ENCODE measurements at places on chromosomes 3 and 15. TPM values are rescaled to one million over a fixed set of nuclear protein-coding genes. Genes with fewer than 3 reads are reported as not detected.

The SGO1 gene
- total RNA-seq = 1.1 TPM

GRCh38 chr3:111739311-111739911, 119.7 kb upstream of the PHLDB2 start:
- peaks cover 13% of the 10 kb centered on the region for H3K4me1 ChIP-seq
- no peak overlapping the region for H3K4me3 ChIP-seq
- H3K36me3 ChIP-seq = no peaks in the 10 kb centered on the region
- no peak for DNase-seq

- no peaks in the 10 kb centered on the region for H3K36me3 ChIP-seq
- DNase-seq = peak; percentile 62
- H3K27ac ChIP-seq = no peak within 1 kb of the TSS
- peaks cover 3% of the 10 kb centered on the region for H3K4me1 ChIP-seq
- peak within 1 kb of the TSS; percentile 62 for H3K4me3 ChIP-seq
These were observed at the start of gene CNTN4 for GRCh38 chr3:2098398-2099027. TSS of gene CNTN4 (plus strand) at chr3:2098866.

DNA sequence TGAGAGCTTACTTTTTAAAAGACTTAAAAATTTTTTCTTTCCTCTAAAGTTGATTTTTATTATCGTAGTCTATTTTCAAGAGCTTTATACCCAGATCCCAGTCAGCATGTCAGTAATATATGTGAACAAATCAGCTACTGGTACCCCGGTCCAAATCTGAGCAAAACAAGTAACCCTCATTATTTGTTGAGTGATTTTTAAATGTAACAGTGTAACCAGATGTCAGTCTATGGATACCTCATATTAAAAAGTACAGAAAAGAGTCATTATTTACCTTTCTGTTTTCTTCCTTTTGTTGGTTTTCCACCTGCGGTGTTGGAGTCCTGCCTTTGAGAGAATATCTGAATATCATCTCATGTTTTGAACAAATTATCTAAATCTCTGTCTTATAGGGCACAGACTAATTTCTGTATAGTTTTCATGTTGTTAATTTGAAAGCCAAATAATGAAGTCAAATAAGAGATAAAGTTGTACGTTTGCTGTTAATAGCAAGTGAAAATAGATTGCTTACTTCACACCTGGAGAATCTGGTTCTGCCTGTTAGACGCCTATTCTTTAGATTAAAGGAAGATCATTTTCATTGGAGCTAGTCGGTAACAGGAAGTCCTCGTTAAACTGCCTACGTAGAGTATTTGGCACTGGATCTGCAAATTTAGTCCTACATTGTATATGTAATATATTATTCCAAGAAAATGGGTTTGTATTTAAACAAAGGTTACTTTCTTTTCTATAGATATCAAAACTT, at the start of gene STX19:
STX19 (minus strand) TSS at position 505 of the 745 bp plus-strand sequence. CDS start 13,328 bp downstream, outside the sequence.
- no peak within 1 kb of the TSS for H3K4me3 ChIP-seq
- no peaks in the 10 kb centered on the region for H3K36me3 ChIP-seq
- no peaks in the 10 kb centered on the region for H3K4me1 ChIP-seq
- no peak within 1 kb of the TSS for H3K27ac ChIP-seq

DNA sequence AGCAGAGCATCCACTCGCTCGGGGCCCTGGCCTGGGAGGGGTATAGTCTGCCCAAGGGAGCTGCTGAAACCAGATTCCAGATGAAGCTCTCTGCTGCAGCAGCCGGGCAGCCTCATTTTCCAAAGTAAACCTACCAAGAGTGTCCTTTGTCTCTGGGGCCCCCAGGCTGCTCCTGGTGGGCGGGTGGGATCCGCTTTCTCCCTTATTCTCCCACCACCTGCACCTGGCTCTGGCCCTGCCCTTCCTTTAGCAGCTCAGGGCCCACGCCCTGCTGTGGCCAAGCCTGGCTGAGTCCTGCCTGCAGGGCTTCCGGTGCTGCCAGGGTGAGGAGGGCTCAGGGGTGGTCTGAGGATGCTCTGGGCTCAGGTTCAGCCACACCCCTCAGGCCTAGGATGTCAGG, 13.0 kb downstream of the SCN5A start:
- no peaks in the 10 kb centered on the region for H3K4me1 ChIP-seq
- DNase-seq = no peak
- no peak overlapping the region for H3K4me3 ChIP-seq
- no peaks in the 10 kb centered on the region for H3K36me3 ChIP-seq
- no peak overlapping the region for H3K27ac ChIP-seq

DNA sequence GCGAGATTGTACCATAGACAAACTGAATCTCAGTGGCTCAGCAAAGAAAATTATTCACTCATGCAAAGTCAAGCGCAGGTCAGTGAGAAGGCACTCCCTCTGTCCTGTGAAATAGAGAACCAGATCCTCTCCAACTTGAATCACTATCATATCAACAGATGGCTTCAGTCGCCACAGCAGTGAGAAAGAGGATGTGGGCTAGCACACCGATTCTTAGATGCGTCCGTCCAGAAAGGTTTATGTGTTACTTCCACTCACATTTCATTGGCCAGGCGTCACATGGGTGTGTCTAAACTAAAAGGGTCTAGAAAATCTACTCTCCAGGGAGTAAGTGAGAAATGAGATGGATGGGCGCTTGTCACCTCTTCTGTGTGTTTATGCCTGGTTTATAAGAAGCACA, 141.6 kb upstream of the KBTBD8 start:
- no peaks in the 10 kb centered on the region for H3K4me1 ChIP-seq
- no peak overlapping the region for H3K4me3 ChIP-seq
- no peaks in the 10 kb centered on the region for H3K27me3 ChIP-seq
- DNase-seq = no peak

All from ovary (tissue), 10 donors.